GM23338 (cell line): ENCODE measurements at places on chromosomes 3 and 15. TPM values are rescaled to one million over a fixed set of nuclear protein-coding genes. Genes with fewer than 3 reads are reported as not detected.

DNA sequence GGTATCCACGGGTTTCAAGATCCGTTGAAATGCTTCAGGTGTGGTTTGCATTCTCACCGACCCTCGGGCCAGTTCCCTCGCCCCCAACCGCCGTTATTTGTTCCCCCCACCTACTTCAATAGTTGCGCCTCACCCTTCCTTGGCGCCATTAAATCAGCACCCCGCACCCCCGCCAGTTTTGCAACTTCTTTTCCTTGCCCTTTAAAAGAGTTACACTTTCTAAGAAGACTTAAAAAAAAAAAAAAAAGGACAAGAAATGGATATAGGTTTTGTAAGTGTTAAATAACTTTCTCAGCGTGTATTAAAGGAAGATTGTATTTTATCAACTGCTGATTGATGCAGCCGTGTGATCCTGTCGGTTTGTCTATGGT lies 87.2 kb downstream of the NR2F2 start:
- DNase-seq: no peak

- DNase-seq: no peak
Measured at GRCh38 chr3:111311709-111312235, 230.2 kb upstream of the CD96 start.

CCR8 gene
- total RNA-seq: not detected in 2 replicates

- DNase-seq: peak; percentile 69
Measured at GRCh38 chr3:42300013-42300412, 34.0 kb upstream of the CCK start.

CHRM5 gene
- not detected in 2 replicates for total RNA-seq

LRTM1 gene
- not detected in 2 replicates for total RNA-seq

AHSG gene
- total RNA-seq: 0.10 TPM in 1 of 2 replicates, not detected in the other

GRCh38 chr3:10377148-10377725 lies 56.3 kb upstream of the SEC13 start:
- DNase-seq: no peak
